ENCODE measurements at places on chromosomes 1 and 21.

DNA sequence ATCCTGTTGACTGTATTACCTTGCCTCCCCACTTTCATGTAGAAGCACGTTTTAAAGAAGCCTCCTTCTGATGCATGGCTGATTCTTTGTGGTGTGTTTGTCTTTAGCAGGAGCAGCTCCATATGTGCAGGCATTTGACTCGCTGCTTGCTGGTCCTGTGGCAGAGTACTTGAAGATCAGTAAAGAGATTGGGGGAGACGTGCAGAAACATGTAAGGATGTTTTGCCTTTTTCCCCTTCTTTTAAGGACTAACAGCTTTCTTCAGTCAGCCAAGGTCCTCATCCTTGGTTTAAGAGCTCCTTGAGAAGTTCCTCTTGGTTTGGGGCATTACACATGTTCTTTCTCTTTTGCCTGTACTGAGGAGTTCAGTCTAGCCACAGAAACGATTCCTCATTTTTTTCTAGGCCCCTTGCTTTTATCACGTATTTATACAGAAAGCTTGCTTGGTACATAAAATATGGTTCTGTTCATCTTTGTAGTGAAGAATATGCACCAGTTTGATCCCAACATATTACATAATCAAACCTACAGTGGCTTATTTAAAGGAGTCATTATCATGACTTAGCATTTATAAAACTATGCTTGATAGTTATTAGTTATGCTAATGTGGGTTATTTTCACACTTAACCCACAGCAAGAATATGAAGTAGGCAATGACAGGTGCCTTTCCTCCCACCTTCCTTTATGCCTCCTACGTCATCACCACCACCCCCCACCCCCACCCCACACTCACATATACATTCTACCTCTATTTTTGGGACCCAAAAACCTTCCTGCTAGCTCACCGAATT, 19.6 kb downstream of the CAP1 start:
- DNase-seq: no peak

GRCh38 chr1:93907718-93908117, 1.5 kb downstream of the GCLM start:
- no peak for DNase-seq

DNA sequence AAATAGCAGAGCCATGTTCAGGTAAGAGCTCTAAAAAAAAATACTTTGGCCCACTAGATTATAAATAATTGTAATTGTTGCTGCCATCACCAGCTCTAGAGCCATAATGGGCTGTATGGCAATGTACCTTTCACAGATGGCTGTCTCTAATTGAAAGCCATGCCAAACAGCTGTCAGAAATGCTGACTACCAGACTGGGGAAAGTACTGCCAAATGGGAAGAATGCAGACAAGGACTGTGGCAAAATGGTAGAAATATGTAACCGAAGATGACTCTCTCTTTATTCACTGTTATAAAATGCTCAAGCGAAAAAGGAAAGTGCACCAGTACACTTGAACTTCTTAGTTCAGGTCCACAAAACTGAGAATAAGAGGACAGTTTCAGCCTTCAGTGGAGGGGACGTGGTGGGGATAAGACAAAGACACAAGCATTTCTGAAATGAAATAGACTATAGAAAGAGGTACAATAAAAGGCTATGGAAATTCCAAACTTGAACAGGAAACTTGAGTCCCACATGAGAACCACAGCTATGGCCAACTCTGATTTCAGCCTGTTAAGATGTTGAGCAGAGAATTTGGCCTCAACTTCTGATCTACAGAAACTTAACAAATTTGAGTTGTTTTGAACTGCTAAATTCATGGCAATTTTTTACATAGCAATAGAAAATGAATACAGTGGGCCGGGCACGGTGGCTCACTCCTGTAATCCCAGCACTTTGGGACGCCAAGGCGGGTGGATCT, 46.5 kb upstream of the LPGAT1 start:
- DNase-seq: no peak

DNA sequence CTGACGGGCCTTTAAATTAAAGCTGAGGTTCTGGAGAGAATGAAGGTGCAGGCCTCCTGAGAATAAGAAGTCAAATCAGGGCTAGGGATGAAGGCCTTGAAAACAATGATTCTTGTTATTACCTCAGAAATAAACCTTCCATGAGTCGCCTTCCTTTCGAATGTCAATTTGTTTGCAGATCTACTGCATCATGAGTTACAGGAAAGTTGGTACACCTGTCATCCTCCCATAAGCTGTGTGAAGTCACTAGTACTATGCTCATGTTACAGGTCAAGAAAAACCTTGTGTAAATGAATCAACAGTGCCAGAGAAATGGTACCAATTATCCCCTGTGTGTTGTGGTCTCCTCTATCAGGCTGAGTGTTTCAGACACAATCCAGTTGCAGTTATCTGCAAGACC, 281.2 kb upstream of the PLXNA2 start:
- no peak for DNase-seq

GRCh38 chr1:53754484-53755312, 15.7 kb upstream of the GLIS1 start:
- DNase-seq: no peak

- no peak for DNase-seq
These were observed 44.2 kb downstream of the SLC19A1 start for GRCh38 chr21:45497846-45498645.

DNA sequence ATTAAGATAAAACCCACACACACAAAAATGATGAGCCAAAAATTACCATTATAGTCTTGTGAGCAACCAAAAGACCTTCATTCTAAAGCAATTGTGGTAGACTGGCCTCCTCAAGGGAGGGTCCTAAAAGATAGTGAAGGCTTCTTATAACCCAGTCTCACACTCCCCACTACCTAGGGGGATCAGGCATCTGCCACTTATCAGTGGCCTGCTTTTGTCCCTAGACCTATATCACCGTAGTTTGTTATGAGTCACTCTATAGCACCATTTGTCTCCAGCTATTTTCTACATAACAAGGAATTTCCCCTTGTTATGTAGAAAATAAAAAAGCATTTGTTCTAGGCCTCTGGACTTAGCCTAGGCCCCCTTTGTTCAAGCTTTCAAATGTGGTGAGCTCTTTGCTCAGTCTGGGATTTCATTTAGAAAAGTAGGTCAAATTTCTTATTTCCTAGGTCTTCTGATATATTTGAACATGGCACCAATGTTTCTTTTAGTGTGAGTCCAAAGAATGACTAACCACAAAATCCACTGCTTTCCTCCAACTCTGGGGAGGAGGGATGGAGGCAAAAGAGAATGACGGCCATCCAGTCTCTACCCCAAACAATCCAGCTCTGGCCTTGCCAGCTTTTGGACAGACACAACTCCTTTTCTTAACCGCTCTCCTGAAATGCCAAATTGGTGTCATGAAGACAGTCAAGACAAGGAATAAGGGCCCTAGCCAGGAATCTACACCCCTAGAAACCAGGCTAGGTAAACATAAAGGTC, 8.9 kb downstream of the ADAR start:
- DNase-seq: no peak

All from GM12892 (cell line).